ENCODE measurements at places on chromosomes 6 and 20.

DNA sequence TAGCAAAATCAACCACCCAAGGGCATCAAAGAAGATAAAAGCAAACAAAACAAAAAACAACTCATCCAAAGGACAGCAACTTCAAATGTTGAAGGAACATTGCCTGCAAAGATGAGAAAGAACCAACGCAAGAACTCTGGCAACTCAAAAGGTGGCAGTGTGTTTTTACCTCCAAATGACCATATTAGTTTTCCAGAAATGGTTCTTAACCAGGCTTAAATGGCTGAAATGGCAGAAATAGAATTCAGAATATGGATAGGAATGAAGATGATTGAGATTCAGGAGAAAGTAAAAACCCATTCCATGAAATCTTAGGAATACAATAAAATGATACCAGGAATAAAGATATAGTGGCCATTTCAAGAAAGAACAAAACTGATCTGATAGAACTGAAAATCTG, 9.8 kb upstream of the PI3 start:
- no peak for DNase-seq

DNA sequence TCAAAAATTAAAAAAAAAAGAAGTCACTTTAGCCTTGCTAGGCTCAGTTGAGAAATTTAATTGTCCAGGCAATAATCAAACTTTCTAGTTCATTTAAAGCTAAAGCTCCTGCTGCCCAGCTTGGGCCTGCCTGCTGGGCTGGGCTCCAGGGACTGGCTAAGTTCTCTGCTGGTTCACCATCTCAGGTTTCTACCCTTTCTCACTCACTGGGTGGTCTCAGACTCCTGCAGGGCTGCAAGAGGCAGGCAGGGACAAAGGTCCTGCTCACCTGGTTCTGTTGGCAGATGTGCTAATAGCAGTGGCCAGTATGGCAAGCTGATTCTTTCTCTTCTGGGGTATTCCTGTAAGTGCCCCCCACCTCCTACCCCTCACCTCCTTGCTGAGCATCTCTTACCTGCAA, 21.2 kb upstream of the RTF2 start:
- DNase-seq: no peak

DNA sequence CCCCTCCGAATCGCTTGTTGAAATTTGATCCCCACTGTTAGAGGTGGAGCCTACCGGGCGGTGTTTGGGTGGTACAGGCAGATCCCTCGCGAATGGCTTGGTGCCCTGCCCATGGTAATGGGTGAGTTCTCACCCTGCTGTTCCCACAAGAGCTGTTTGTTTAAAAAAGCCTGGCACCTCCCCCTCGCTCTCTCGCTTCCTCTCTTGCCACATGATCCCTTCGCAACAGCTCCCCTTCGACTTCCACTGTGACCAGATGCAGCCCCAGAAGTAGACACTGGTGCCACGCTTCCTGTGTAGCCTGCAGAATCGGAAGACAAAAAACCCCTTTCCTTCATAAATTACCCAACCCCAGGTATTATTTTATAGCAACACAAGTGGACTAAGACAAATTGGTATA, 292.2 kb upstream of the QKI start:
- DNase-seq: no peak

- DNase-seq: no peak
Measured at GRCh38 chr6:16154904-16155303, 26.0 kb downstream of the MYLIP start.

- DNase-seq: no peak
Measured at GRCh38 chr6:136137739-136138402, 112.2 kb downstream of the MTFR2 start.

DNA sequence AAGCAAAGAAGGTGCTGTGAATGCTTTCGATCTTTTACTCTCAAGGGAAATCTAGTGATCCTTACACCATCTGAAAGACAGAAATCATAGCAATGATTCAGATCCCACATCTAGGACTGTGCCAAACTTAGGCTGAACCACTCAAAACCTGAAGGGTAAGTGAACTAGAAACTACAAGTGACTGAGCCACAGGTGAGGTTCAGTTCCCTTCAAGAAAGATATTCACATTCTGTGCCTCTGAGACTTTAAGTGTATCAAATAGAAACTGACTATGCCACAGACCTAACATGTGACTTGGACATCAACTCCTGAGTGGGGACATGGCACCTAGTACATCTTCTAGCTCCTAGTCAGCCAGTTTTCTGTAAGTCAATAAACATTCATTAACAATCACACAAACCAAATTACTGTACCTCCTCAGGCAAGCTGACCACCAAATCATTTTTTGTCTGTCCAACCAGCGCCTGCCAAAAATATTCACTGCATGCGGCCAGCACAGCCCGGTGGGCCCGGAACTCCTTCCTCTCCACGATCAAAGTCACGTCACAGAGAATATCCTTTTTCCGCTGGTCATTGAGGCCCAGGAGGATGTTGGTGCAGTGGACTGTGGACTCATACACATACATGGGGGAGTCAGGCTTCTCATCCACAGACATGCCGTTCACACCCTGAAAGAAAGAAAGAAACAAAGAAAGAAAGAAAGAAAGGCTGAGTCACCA, 114.1 kb downstream of the GJA10 start:
- DNase-seq: no peak

DNA sequence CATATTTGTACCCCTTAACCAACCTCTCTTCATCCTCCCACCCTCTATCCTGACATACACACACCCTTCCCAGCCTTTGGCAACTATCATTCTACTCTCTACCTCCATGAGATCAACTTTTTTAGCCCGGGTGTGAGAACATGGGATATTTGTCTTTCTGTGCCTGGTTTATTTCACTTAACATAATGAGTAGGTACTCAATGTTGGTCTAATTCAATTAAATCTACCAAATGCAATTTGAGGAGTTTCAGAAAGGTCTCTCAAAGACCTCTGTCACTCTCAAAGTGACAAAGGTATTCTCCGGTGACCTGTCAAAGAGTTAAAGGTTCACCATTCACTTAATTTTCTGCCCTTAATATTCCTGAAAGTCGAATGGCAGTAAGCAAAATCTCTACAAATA, 87.7 kb downstream of the ME1 start:
- DNase-seq: no peak

GRCh38 chr6:33112148-33112547, 36.4 kb downstream of the HLA-DPB1 start:
- no peak for DNase-seq

- DNase-seq: no peak
Measured at GRCh38 chr20:56350842-56351241, 7.9 kb upstream of the FAM210B start.

GRCh38 chr6:3315841-3316240, 57.1 kb downstream of the PSMG4 start:
- no peak for DNase-seq

DNA sequence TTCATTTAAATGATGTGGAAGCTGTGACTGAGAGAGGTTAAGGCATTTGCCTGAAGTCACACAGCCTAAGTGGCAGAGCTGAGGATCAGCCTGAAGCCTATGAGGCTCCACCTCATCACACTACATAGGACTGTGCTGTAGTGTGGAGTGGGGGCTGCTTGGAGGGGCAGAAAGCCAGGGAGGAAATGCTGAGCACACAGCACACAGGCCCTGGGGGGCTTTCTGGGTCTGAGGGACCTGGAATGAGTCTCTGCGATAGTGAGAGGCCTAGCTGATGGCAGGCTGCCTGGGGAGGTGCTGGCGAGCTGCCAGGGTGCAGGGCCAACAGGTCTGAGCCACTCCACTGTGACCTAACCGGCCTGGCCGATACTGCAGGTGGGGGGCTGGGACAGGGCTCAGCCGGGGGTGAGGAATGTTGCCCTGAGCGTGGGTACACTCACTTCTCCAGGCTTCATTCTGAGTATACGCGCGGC, 2.2 kb upstream of the ARHGAP40 start:
- DNase-seq: peak; percentile 29

GRCh38 chr20:10321138-10321717, 102.6 kb downstream of the SNAP25 start:
- no peak for DNase-seq

- DNase-seq: no peak
Measured at GRCh38 chr20:52432740-52433139, 241.2 kb upstream of the ZFP64 start.

- DNase-seq: no peak
Measured at GRCh38 chr20:36478137-36478905, 63.0 kb upstream of the MYL9 start.

DNA sequence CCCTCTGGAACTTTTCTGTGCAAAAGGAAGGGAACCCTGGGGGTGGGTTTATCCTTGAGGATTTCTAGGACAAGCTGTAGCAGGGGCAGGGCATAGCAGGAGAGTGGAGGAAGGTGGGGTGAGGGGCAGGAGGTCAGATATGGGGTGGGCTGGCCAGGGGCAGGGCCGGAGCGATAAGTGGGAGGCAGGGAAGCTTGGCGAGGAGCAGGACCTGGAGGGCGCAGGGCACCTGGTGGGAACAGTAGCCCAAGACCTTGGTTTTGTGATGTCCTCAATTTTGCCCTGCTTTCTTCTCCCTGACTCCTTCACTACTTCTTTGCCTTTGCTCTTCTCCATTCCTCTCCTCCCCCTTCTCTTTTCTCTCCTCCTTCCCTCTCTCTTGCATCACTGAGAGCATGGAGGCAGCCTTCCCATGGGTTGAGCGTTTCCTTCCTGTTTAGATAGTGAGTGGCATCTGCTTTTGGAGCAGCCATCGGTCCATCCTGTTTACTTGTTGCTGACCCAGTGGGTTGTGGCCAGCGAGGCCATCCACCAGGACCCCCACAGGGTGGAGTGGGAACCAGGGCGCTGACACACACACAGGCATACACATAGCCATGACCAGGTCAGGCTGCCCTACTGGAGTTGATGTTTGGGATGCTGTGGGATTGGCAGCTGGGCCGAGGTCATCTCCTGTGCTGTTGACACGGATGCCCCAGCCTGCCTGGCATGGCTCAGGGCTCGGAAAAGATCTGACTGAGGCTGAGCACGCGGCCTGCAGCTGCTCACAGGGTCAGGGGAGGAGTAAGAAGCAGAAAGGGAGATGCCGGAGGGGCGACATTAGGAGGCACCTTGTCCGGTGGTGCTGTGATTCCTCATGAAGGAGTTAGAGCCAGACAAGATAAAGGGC, 121.0 kb upstream of the RNF24 start:
- DNase-seq: no peak

DNA sequence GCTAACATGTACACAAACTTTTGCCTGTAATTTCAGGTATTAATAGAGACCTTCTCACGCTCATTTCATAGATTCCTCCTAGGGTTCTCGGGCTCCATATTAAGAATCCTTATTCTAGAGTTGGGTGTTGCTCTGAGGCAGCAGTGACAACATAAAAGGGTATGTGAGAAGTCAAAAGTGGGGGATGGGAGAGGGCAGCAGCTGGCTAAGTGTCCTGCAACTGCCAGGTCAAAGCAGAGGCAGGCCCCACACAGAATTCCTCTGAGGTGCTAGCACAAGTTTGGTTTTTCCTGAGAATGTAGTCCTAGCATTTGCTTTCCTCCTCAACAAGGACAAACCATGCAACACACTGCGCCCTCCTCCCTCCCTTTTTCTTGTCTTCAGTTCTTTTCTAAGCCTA, 4.6 kb downstream of the NSFL1C start:
- no peak for DNase-seq

GRCh38 chr6:130381459-130382380, 15.9 kb downstream of the TMEM200A start:
- DNase-seq: no peak

- no peak for DNase-seq
Measured at GRCh38 chr6:152474354-152474753, 162.8 kb downstream of the SYNE1 start.
